ENCODE measurements at places on chromosomes 12 and 14.

- no peak overlapping the region for H3K4me3 ChIP-seq
- no peak overlapping the region for H3K27ac ChIP-seq
- H3K27me3 ChIP-seq = no peaks in the 10 kb centered on the region
These were observed 49.2 kb downstream of the FBXW8 start for GRCh38 chr12:116959845-116960514.

DNA sequence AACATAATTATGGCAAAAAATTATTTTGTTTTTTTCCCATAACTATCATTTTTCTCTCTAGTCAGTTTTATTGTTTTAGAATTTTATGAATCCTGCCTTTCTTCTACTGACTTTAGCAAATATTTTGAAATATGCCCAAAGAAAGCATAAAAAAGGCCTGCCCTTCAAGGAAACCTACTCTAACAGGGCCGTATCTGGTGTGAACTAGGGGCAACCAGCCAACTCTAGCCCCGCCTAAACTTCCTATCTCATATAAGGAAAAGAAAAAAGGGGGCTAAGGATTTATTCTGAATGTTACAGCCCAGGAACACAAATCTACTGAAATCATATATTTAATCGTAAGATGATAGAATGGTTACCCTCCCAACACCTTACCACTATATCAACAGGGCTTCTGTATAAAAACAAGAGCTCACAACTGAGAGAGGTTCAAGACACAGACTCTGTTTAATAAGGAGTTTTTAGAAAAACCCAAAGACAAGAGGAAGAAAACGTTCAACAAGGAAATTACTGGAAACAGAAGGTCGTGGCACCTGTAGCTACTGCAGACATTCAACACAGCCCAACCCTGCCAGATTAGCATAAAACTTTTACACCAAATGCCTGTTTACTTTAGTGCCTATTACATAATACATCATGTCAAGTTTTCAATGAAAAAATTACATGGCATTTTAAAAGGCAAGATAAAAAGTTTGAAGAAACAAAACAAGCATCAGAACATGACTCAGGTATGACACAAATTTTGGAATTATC is 12.9 kb upstream of the EPYC start:
- no peak overlapping the region for H3K4me3 ChIP-seq
- H3K27me3 ChIP-seq = no peaks in the 10 kb centered on the region
- no peaks in the 10 kb centered on the region for H3K36me3 ChIP-seq

- no peak overlapping the region for H3K27ac ChIP-seq
- peaks cover 25% of the 10 kb centered on the region for H3K4me1 ChIP-seq
- DNase-seq = no peak
- no peak overlapping the region for H3K4me3 ChIP-seq
- H3K27me3 ChIP-seq = no peaks in the 10 kb centered on the region
These were observed 5.3 kb upstream of the RAB35 start for GRCh38 chr12:120121766-120122293.

GRCh38 chr12:115000038-115000437 is 316.1 kb upstream of the TBX3 start:
- DNase-seq = peak; percentile 70
- H3K4me1 ChIP-seq = peaks cover 18% of the 10 kb centered on the region
- H3K36me3 ChIP-seq = no peaks in the 10 kb centered on the region
- no peak overlapping the region for H3K27ac ChIP-seq

DNA sequence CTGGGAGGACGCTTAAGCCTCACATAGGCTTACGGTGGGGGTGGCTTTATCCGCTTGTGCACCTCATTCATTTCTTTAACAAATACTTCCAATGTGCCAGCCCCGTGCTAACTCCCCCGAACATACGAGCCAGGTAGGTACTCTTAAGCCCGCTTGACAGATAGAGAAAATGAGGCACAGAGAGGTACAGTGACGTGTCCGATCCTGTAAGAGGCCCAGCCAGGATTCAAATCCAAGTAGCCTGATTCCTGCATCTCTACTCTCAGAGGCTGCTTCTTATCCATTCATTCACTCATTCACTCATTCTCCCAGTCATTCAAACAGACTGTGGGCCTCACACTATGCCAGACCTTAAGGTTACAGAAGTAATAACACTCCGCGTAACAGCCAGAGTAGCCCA is 477 bp downstream of the OAS3 start:
- H3K36me3 ChIP-seq = no peaks in the 10 kb centered on the region
- no peak for DNase-seq
- H3K27ac ChIP-seq = peak overlapping the region; percentile 87
- H3K4me3 ChIP-seq = peak overlapping the region; percentile 69
- H3K4me1 ChIP-seq = no peaks in the 10 kb centered on the region

DNA sequence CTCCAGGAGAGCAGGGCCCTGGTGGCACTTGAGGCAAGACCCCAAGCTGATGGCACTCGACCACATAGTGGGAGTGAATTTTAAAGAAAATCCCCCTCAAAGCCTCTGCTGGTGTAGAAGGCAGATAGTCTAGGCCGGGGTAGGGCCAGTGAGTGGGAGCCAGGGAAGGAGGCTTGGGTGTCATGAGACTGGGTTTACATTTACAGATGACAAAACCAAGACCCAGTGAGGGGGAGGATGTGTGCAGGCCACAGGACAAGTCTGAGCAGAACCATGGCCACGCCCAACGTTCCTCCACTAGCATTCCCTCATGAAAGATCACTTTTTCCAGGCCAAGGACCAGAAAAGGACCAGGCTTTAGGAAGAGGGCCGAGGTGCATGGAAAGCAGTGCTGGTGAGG is 42.0 kb downstream of the EVL start:
- no peak overlapping the region for H3K4me3 ChIP-seq
- H3K36me3 ChIP-seq = no peaks in the 10 kb centered on the region
- H3K27me3 ChIP-seq = no peaks in the 10 kb centered on the region
- no peak for DNase-seq
- H3K27ac ChIP-seq = no peak overlapping the region
- H3K4me1 ChIP-seq = peaks cover 33% of the 10 kb centered on the region

DNA sequence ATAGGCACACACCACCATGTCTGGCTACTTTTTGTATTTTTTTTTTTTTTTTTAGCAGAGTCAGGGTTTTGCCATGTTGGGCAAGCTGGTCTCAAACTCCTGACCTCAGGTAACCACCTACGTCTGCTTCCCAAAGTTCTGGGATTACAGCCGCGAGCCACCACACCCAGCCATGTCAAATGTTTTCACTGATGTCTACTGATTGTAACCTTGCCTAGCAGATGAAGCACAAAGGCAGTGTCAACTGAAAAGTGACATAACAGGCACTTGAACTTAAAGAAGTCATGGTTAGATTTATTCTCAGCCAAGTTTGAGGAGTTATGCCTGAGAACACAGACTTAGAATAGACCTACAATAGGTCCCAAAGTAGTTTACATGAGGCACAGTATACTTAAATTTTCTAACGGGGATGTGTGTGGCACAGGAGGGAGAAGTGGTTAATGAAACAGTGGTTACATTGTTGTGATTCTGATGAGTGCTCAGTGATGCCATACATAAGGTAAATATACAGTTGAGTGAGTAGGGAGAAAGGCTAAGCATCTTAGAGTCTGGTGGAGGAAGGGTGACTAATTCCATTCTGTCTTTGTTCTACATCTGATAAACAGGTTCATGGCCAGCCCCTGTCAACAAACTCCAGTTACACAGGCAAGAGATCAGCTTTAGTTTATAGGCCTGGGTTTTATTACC is 12.6 kb upstream of the RNASE4 start:
- no peaks in the 10 kb centered on the region for H3K36me3 ChIP-seq
- H3K4me1 ChIP-seq = no peaks in the 10 kb centered on the region
- H3K27me3 ChIP-seq = no peaks in the 10 kb centered on the region
- DNase-seq = no peak

- no peaks in the 10 kb centered on the region for H3K36me3 ChIP-seq
- no peak overlapping the region for H3K27ac ChIP-seq
- H3K4me1 ChIP-seq = no peaks in the 10 kb centered on the region
- H3K27me3 ChIP-seq = peaks cover 6% of the 10 kb centered on the region
- no peak for DNase-seq
These were observed 24.2 kb upstream of the INF2 start for GRCh38 chr14:104665114-104665656.

GRCh38 chr12:1616233-1617066 is 12.6 kb upstream of the WNT5B start:
- no peaks in the 10 kb centered on the region for H3K27me3 ChIP-seq
- DNase-seq = no peak
- peaks cover 4% of the 10 kb centered on the region for H3K4me1 ChIP-seq
- no peak overlapping the region for H3K27ac ChIP-seq
- H3K4me3 ChIP-seq = no peak overlapping the region

- H3K27ac ChIP-seq = no peak overlapping the region
- H3K36me3 ChIP-seq = no peaks in the 10 kb centered on the region
- no peak for DNase-seq
These were observed 8.1 kb upstream of the MSI1 start for GRCh38 chr12:120376934-120377572.

GRCh38 chr12:88052686-88053085 is 23.5 kb upstream of the C12orf50 start:
- DNase-seq = peak; percentile 69
- no peaks in the 10 kb centered on the region for H3K4me1 ChIP-seq
- no peaks in the 10 kb centered on the region for H3K27me3 ChIP-seq
- H3K4me3 ChIP-seq = no peak overlapping the region
- H3K36me3 ChIP-seq = peaks cover 35% of the 10 kb centered on the region

DNA sequence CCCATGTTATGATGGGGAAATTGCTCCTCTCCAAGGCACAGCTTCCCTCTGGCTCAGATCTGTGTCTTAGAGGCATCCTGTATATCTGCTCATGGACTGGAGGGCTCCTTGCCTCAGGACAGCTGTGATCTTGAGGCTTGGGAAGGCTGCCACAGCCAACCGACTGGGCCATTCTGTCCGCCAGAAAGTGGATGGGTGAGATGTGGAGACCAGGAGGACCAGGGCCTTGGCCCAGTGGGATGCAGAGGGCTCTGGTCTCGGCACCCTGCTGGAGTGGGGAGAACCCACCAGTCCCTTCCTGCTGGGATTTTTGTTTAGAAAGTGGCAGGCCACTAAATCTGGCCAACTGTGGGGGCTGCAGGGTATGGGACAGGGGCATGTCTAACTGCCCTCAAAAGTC is 148.6 kb downstream of the CALM1 start:
- H3K36me3 ChIP-seq = no peaks in the 10 kb centered on the region
- peaks cover 15% of the 10 kb centered on the region for H3K4me1 ChIP-seq
- H3K27ac ChIP-seq = peak overlapping the region; percentile 67
- H3K27me3 ChIP-seq = no peaks in the 10 kb centered on the region

DNA sequence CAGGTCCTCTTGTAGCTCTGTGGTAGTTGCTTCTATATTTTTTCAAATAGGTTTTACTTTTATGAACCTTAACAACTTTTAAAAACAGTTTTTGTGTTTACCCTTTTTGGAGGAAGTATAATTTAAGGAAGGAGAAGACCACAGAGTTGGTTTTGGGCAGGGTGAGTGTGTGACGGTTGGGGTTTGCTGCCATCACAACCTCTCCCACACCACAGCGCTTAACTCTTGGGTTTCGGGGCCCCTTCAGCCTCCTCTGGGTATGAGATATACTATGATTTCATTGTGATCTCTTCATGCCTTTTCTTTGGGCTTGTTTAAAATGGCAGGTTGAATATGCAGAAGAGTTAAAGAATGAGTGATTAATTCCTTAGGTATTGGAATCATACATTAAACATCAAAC is 228.7 kb upstream of the CRY1 start:
- DNase-seq = no peak
- H3K36me3 ChIP-seq = no peaks in the 10 kb centered on the region
- H3K4me3 ChIP-seq = no peak overlapping the region
- peaks cover 61% of the 10 kb centered on the region for H3K27me3 ChIP-seq
- peaks cover 21% of the 10 kb centered on the region for H3K4me1 ChIP-seq
- H3K27ac ChIP-seq = no peak overlapping the region

- H3K27ac ChIP-seq = no peak overlapping the region
- no peak overlapping the region for H3K4me3 ChIP-seq
- DNase-seq = no peak
- H3K36me3 ChIP-seq = no peaks in the 10 kb centered on the region
- H3K27me3 ChIP-seq = no peaks in the 10 kb centered on the region
- no peaks in the 10 kb centered on the region for H3K4me1 ChIP-seq
These were observed 75.5 kb upstream of the GTF2A1 start for GRCh38 chr14:81295958-81296923.

GRCh38 chr12:79939728-79940310 is 4.9 kb upstream of the PPP1R12A start:
- peaks cover 6% of the 10 kb centered on the region for H3K4me1 ChIP-seq
- no peak overlapping the region for H3K4me3 ChIP-seq
- no peaks in the 10 kb centered on the region for H3K27me3 ChIP-seq
- no peak for DNase-seq
- H3K36me3 ChIP-seq = no peaks in the 10 kb centered on the region
- H3K27ac ChIP-seq = no peak overlapping the region

GRCh38 chr12:69342421-69342820 is 5.8 kb upstream of the LYZ start:
- DNase-seq = no peak
- H3K27me3 ChIP-seq = no peaks in the 10 kb centered on the region
- no peak overlapping the region for H3K27ac ChIP-seq
- no peaks in the 10 kb centered on the region for H3K36me3 ChIP-seq

GRCh38 chr14:29674566-29675285 is 252.9 kb downstream of the PRKD1 start:
- peaks cover 10% of the 10 kb centered on the region for H3K4me1 ChIP-seq
- H3K27me3 ChIP-seq = no peaks in the 10 kb centered on the region
- no peak overlapping the region for H3K4me3 ChIP-seq
- H3K27ac ChIP-seq = no peak overlapping the region

DNA sequence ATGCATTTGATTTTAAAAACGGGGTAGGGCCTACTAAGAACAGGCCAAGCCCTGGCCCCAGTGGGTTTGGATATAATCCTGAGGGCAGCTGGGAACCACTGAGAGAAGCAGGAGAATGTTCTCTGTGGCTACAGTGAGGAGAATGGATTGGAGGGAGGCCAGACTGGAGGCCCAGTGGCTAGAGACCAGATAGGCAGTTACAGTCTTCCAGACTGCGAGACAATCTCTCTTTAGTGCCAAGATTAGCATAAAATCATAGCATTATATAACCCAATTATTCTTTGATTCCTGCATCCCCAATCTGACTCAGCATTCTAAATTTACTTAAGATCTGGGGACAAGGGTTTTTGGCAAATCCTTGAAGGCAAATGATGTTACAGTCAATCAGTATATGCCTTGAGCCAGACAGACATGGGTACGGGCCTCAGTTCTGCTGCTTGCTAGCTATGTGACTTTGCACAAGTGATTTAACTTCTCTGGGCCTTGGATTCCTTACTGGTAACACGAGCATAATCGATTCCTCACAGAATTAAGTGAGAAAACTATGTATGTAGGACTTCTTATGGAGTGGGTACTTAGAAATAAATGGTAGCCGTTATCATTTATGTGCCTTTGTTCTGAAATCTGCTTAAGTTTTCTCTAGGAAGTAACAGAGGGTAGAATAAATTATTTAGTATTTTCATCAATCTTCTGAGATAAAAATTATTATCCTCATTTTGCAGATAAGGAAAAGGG is 18.3 kb downstream of the NINJ2 start:
- no peak overlapping the region for H3K4me3 ChIP-seq
- no peak for DNase-seq
- peak overlapping the region; percentile 97 for H3K27ac ChIP-seq
- H3K36me3 ChIP-seq = no peaks in the 10 kb centered on the region
- H3K27me3 ChIP-seq = no peaks in the 10 kb centered on the region
- H3K4me1 ChIP-seq = peaks cover 34% of the 10 kb centered on the region

GRCh38 chr12:47408171-47408871 is 297.5 kb downstream of the RPAP3 start:
- no peak overlapping the region for H3K27ac ChIP-seq
- no peaks in the 10 kb centered on the region for H3K36me3 ChIP-seq
- DNase-seq = no peak
- H3K27me3 ChIP-seq = no peaks in the 10 kb centered on the region

GRCh38 chr14:52052288-52052943 is 16.4 kb downstream of the NID2 start:
- no peak overlapping the region for H3K27ac ChIP-seq
- no peak for DNase-seq
- no peaks in the 10 kb centered on the region for H3K4me1 ChIP-seq
- H3K4me3 ChIP-seq = no peak overlapping the region
- no peaks in the 10 kb centered on the region for H3K36me3 ChIP-seq

- H3K4me3 ChIP-seq = no peak overlapping the region
- no peaks in the 10 kb centered on the region for H3K27me3 ChIP-seq
- no peaks in the 10 kb centered on the region for H3K4me1 ChIP-seq
These were observed 66.5 kb downstream of the TBC1D30 start for GRCh38 chr12:64890873-64891468.

Measured in adrenal gland (tissue), 19 donors.